ENCODE measurements at places on chromosomes 11 and 22.

GRCh38 chr11:2927121-2927800 lies 2.0 kb downstream of the PHLDA2 start:
- no peak for DNase-seq

- DNase-seq = no peak
Measured at GRCh38 chr22:49720279-49720959, 107.3 kb downstream of the BRD1 start.

DNA sequence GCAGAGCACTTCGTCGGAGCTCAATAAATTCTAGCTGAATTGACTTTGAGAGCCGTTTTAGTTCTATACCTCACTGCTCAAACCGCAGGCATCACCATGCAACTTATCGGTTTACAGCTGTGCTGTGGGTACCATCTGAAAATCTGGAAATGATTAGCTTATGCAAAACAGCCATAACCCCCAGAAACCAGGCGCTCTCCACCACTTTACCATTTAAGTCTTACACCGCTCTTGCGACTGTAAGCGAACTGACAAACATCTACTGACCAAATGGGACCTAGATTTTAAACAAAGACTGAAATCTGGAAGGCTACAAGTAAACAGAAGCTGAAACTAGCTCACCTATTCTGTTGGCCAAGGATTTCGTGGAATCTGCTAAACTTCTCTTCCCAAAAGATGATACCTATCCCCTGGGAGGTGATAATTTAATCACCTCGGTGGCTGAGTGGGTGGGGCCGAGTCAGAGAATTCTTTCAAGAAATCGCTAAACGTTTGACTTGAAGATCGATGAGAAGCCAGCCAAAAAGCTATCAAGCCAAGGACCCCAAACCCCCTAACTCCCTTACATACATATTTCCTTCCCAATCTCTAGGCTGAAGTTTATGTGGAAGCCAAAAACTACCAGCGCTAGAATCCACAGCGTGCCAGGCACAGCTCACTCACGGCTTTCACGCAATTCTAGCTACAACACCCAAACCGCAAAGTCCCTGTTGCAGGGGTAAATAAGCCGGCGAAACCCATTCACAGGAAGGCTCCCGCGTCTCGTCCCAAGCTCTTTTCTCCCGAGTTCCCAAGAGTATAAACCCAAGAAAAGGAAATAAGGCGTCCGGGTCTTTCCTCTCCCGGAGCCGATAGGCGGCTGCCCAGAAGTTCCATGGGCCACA lies 644 bp downstream of the SPTY2D1 start:
- no peak for DNase-seq

GRCh38 chr22:43853328-43853931 lies 8.9 kb downstream of the SULT4A1 start:
- DNase-seq = no peak

DNA sequence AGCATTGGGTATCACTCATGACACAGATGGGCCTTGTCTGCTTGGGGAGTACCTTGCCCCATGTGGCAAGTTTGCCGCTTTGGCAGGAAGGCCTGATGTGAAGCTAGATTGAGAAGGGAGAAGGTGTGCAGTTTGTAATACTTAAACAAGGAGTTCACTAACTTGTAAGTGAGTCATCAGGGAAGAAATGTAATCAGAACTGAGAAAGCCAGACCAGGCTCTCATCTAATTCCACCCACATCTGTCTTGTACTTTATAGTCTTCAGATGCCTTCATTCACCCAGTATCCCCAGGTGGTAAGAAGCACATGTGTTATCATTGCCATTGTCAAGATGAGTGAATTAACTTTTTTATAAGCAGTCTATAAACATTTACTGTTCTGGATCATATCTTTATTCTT lies 116.0 kb upstream of the DDI1 start:
- no peak for DNase-seq

DNA sequence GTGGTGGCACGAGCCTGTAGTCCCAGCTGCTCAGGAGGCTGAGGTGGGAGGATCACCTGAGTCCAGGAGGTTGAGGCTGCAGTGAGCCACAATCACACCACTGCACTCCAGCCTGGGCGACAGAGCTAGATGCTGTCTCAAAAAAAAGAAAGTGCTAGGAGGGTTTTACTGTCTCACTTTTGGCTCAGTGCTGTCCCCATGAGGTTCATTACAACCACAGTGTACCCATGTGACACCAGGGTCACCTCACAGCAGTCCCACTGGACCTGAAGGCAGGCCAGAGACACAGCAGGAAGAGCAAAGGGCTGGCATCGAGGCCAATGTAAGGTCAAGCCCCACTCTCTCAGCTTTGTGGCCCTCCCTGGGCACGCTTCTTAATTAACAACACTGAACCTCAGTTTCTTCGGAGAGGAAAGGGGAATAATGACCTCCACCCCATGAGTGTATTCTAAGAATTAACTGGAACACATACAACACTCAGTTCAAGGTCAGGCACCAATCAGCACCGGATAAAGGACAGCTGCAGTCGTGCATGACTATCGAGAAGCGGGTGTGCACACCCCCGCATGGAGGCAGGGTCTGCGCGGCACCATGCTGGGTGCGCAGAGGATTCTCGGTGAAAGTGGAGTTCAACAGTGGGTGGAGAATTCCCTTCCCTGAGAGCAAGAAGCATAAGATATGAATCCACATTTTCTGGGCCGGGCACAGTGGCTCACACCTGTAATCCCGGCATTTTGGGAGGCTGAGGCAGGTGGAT lies 30.9 kb upstream of the BAIAP2L2 start:
- no peak for DNase-seq

GRCh38 chr11:132636523-132636922 lies 895.8 kb downstream of the OPCML start:
- no peak for DNase-seq

DNA sequence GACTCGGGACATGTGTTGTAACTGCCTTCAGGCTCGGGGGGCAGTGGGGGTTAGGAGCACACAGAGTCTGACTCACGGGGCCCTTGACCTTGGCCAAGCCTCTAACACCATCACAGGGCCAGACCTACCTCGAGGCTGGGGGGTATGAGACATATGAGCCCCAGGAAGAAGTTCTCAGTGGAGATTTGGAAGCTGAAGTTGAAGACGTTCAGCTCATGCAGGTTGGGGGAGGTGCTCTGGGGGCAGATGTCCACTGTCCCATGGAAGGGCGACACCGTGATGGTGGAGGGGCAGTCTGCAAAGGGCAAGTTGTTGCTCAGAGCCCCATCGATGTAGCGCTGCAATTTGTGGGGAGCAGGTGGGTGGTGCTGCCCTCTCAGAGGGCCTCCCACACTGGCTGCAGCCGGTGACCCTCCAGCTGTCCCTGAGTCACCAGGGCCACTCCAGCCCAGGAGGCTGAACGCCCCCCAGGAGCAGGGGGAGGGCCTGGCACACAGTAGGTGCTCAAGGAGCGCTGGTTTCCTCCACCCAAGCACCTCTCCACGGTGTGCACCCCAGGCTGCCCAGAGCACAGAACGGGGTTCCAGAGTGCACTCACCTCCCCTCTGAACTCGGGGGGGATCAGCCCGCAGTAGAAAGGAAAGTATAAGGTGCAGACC lies 2.5 kb downstream of the PNPLA5 start:
- no peak for DNase-seq

DNA sequence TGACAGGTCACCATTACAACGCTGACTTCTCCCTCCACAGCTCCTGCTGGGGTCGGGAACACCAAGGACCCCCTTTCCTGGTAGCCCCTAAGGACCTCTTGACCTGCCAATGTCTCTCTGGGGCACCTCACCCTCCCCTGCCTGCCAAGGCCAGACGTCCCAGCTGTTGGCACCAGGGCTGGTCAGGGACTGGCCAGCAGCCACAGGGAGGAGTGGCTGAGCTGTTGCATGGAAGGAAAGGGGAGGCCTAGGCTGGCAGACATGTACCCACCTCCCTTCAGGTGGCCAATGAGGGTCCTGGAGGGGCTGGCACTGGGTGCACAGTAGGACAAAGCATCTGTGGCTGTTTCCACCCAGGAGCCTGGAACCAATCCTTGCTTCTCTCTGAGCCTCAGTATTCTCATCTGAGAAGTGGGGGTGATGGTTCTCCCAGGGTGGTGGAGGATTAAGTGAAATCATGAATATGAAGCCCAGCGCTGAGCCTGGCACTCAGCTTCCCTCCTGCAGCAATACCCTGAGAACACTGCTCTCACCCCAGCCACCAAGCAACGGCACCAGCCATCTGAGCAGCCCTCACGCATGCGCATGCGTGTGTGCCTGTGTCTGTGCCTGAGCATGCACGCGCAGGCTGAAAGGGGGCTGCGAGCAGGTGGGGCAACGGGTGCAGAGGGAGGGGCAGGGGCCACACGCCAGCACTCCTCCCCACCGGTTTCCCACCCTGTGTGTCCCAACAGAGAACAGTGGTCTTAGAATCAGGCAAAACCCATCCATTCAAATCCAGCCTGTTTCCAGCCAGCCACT lies 5.9 kb downstream of the KCNJ4 start:
- no peak for DNase-seq

DNA sequence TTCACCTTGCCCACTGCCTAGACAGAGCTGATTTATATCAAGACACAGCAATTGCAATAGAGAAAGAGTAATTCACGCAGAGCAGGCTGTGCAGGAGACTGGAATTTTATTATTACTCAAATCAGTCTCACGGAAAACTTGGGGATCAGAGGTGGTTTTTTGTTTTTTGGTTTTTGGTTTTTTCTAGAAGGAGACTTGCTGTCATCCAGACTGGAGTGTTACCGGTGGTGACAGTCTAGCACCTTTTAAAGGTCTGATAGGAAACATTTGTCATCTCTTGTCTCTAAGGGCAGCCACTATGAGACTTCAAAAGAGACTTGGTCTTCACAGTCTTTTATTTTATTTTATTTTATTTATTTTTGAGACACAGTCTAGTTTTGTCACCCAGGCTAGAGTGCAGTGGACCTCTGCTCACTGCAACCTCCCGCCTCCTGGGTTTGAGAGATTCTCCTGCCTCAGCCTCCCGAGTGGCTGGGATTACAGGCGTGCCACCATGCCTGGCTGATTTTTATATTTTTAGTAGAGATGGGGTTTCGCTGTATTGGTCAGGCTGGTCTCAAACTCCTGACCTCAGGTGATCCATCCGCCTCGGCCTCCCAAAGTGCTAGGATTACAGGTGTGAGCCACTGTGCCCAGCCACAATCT lies 19.1 kb downstream of the APOBEC3H start:
- no peak for DNase-seq

- DNase-seq = no peak
Measured at GRCh38 chr11:65246506-65246905, 15.3 kb upstream of the POLA2 start.

DNA sequence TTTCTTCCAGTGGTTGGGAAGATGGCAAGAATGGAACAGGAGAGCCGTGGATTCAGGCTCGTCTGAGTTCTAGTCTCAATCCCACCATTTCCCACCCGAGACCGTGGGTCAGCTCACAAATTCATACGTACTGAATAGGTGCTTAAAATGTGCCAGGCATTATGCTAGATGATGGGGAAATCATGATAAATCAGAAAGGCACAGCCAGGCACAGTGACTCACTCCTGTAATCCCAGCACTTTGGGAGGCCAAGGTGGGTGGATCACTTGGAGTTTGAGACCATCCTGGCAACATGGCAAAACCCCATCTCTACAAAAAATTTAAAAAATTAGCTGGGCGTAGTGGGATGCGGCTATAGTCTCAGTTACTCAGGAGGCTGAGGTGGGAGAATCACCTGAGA lies 7.1 kb downstream of the TRIOBP start:
- no peak for DNase-seq

- no peak for DNase-seq
Measured at GRCh38 chr11:46491661-46492330, 100.2 kb upstream of the CHRM4 start.

GRCh38 chr11:73275381-73275750 lies 3.2 kb downstream of the P2RY6 start:
- no peak for DNase-seq

DNA sequence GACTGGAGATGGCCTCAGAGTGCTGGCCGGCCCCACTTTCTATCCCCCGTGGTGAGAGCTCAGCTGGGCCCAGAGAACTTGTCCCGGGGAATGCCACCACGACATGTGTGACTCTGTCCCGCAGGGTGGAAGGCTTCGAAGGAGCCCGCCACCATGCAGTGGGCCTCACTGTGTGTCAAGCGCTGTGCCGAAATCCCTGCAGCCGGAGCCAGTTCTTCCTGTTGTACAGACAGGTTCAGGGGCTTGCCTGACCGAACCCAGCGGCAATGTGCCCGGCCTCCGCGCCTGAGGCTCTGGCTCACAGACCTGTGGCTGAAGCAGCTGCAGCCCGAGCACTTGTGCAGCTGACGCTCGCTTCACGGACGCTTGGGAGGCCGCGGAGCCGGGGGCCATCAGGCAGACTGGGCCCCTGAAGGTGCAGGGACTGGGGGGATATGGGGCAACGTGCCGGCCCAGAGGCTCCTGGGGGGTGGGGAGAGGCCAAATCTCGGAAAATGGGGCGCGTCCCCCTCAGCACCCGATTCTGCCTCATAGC lies 650 bp downstream of the PPM1F start:
- DNase-seq = no peak

- DNase-seq = no peak
Measured at GRCh38 chr11:7165911-7166310, 77.1 kb downstream of the RBMXL2 start.

- DNase-seq = peak; percentile 8
Measured at GRCh38 chr11:72831521-72832300, 17.5 kb downstream of the ATG16L2 start.

- DNase-seq = no peak
Measured at GRCh38 chr22:43317239-43317638, 25.9 kb downstream of the SCUBE1 start.

GRCh38 chr22:45105281-45105702 lies 58.4 kb upstream of the NUP50 start:
- no peak for DNase-seq

- no peak for DNase-seq
Measured at GRCh38 chr11:2308713-2309112, 6.9 kb downstream of the TSPAN32 start.

GRCh38 chr11:105046898-105047579 lies 1.9 kb upstream of the CARD16 start:
- no peak for DNase-seq

GRCh38 chr11:103844327-103845215 lies 191.9 kb upstream of the DDI1 start:
- no peak for DNase-seq

- peak; percentile 52 for DNase-seq
Measured at GRCh38 chr11:133343951-133344350, 188.3 kb downstream of the OPCML start.

GRCh38 chr11:44725016-44725685 lies 1.6 kb upstream of the TSPAN18 start:
- DNase-seq = no peak

GRCh38 chr11:36404831-36405230 lies 105.2 kb downstream of the TRAF6 start:
- DNase-seq = no peak

DNA sequence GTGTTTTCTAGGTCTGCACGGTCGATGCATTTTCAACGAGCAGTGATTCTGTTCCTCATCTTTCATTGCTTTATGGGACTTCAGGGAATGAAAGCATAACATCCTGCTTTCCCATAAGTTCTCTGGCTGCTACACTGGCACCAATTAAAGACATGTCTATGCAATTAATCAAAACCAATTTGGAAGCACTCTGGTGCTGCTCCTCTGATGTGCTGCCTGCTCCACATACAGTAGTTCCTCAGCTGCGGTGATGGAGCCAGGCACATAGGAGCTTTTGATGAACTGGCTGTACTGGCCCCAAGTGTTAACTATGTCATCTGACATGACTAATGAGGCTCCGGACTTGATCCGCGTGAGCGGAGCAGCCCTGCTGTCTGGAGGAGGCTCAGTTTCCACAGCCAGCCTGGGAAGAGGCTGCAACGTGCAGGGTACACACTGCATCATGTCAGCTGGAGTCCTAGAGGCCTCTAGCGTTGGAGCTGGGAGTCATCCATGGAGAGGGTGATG lies 29.8 kb downstream of the GVQW3 start:
- no peak for DNase-seq

- peak; percentile 28 for DNase-seq
Measured at GRCh38 chr22:17368554-17369438, 464 bp upstream of the CECR2 start.

Measured in NCI-H1417 treated with DMSO at 0.1 percent for 48 hours (cell line).